CD4-positive, alpha-beta T cell (primary cell): ENCODE measurements at places on chromosomes 4 and X. TPM values are rescaled to one million over a fixed set of nuclear protein-coding genes. Genes with fewer than 3 reads are reported as not detected.

The CPLX1 gene
- 1.5 TPM for total RNA-seq

GRCh38 chr4:78019414-78019813, 37.7 kb upstream of the FRAS1 start:
- no peak for DNase-seq

DNA sequence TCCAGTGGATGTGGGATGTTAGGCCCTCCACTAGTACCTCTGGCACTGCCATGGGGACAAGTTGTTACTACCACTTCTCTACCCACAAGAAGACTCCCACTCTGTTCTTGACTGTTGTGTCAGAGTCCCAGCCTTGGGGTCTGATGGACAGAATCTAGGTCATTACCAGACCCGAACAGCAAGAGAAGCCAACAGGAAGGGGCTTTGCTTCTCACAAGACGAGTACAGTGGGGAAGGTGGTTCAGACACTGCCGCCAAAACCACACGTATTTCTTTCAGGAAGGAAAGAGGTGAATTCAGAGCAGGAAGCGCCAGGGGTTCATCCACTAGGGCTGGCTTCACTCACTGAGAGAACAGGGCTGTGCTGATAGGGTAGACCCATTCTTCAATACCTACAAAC, 161.3 kb upstream of the KIT start:
- no peak for DNase-seq

GRCh38 chrX:73930300-73930699, 367.3 kb downstream of the CHIC1 start:
- DNase-seq = no peak

The NPY5R gene
- total RNA-seq = not detected

DNA sequence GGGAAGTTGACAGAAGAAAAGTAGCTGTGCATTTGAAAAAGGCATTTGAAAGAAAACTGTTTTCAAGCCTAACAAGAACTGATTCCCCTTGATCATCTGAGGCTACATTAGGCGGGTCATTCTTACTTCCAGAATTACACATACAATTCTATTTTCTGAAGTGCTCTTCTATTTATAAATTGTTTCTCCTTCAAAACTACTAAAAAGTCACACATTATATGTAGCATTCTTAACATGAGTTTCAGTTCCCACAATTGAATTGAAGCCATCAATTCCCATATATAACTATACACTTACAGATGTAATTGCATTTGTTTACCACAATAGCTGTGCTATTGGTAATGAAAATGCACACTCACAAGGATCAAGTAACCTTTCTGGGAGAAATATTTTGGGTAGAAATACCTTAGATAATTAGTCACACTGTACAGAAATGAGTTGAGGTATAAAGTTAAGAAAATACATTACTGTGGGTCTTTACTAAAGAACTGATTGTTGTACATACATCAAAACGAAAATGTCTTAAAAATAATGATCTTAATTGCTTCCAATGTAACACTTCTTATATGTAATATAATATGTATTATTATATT, 1688.0 kb upstream of the AGA start:
- DNase-seq = no peak

GRCh38 chrX:71550578-71550977, 17.7 kb downstream of the OGT start:
- no peak for DNase-seq

DNA sequence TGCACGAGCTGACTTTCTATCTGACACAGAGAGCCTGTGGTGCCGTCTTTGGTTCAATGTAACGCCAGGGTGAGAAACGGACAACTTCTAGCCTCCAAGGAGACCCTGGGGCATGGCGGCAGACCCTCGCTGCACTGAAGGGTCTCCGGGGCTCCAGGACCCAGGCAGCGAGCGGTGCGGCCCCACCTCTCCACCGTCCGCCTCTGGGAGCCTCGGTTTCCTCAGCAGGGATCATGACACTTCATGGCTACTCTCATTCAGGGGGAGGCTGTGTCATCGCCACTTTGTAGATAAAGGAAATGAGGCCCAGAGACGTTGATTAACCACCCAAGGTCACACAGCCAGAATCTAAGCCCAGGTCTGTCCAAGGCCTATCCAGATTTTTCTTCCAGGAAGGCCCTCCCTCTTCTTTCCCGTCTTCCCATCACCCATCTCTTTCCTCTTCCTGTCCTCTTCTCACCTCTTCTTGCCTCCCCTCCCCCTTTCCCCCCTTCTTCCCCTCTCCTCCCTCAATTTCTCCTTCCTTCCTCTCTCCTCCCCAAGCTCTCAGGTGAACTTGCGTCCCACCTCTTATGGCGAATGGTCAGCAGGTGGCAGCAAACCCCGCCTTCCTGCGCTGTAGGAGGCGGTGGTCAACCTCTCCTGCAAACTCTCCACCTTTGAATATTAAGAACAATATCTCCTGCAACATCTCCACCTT, 69.3 kb upstream of the HMX1 start:
- no peak for DNase-seq

The ZBED1 gene
- 16.1 TPM for total RNA-seq

- no peak for DNase-seq
Measured at GRCh38 chr4:113122066-113122465, 72.6 kb downstream of the ANK2 start.

The MAGEB17 gene
- total RNA-seq = not detected

GRCh38 chr4:7970361-7970946, 30.8 kb upstream of the AFAP1 start:
- DNase-seq = no peak

- no peak for DNase-seq
Measured at GRCh38 chr4:47490550-47490949, 5.5 kb downstream of the ATP10D start.

DNA sequence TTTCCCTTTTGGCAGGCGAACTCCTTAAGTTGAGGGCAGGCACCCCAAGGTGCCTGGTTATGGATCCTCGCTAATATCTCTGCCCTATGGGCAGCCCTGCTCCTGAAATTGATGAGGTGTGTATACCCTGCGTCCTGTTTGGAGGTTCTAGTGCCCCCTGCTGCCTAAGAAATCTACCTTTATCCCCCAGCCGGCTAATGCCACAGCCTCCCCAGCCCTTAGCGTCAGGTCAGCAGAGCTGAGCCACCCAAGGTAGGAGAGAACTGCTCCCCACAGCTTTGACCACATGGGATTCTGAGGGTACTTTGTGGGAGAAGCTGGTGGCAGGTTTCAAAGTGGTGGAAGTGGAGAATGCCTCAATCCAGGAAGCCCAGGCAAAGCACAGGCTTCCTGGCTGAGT, 50.8 kb downstream of the ANAPC4 start:
- DNase-seq = no peak
